Activated CD4-positive, alpha-beta T cell treated with anti-CD3 and anti-CD28 coated beads, Interleukin-2, amount 50 U/mL, for 16 hours (primary cell): ENCODE measurements at places on chromosomes 13 and 19.

DNA sequence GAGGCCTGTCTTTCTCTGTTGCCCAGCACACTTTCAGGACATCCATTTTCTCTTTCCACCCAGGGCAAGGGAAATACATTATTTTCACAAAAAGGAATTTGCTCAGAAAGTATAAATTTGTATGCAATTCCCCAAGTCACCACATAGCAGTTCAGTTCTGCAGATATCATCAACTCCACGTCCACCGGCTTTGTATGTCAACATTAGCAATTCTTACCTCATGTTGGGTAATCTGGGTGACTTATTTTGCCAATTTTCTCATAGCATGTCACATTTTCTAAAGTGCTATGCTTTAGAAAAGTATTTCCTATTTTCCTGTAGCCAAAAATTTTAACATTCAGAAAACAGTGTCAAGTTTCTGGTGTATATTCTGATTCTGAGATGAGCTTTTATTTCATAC is 501.8 kb downstream of the EFNB2 start:
- DNase-seq = no peak

- DNase-seq = no peak
Observed at GRCh38 chr13:33445476-33445875, 159.9 kb upstream of the STARD13 start.

GRCh38 chr13:40692946-40693345 is 26.5 kb upstream of the FOXO1 start:
- DNase-seq = no peak

DNA sequence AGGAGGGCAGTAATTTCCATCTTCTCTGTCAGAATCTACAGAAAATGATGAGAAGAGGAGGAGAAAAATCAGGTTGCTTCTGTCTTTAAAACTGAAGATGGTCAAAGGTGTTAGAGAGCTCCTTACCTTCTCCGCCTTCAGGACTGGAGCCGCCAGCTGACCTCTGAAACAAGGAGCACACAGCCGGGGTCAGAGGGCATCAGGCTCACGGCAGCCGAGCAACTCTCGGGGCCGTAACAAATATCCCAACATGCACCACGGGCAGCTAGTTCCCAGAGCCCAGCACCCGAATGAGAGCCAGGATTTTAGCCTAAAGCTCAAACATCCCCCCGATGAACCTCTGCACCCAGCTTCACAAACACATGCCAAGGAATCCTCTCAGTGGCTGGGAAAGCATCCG is 27.6 kb downstream of the CAPS start:
- DNase-seq = no peak

GRCh38 chr19:1354970-1355567 is 28.6 kb upstream of the NDUFS7 start:
- DNase-seq = no peak
